ENCODE measurements at places on chromosomes 6 and 20. TPM values are rescaled to one million over a fixed set of nuclear protein-coding genes. Genes with fewer than 3 reads are reported as not detected.

DNA sequence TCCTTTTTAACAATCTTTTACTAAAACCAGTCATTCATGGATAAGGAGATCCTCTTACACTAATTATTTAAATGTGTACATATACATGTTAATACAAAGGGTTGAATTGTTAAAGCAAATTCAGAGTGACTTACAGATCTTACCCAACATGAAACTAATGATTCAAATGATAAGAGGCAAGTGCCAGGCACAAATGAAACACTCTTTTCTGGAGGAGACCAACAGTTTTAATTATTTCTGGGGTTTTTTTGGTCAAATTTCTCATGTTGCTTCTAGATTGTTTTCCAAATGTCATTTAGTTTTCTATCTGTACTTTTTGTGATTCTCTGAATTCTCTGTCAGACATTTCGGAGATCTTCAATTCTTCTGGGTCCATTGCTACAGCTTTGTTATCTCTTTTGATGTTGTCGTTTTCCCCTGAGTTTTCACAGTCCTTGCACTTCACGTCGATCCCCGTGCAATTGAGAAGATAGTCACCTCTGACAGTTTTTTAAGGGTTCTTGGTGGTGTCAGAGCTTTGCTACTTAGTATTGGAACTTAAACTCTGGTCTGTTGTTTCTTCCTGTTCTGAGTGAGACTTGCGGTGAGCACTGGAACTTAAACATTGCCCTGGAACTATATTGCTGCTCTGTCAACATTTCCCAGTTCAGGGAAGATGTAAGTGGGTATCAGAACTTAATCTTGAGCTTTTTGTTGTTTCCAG, 23.2 kb downstream of the MAS1 start:
- no peak for DNase-seq

GRCh38 chr6:157087974-157088373, 235.3 kb downstream of the TMEM242 start:
- DNase-seq, result no peak

DNA sequence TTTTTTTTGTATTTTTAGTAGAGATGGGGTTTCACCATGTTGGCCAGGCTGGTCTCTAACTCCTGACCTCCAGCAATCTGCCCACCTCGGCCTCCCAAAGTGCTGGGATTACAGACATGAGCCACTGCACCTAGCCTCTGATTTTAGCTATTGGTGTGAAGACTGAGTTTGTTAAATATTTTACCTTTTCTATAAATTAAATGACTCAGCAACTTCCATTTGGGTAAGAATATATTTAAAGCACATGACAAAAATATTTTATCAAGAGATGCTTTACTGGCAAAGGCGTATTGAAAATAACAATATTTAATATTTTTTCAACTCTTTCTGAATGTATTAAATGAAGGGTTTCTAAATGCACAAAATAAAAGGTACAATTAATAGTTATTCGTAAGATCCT, 158.7 kb upstream of the AGPAT4 start:
- DNase-seq, result no peak

- DNase-seq, result no peak
These were observed 5.9 kb downstream of the PCED1A start for GRCh38 chr20:2834401-2835110.

DNA sequence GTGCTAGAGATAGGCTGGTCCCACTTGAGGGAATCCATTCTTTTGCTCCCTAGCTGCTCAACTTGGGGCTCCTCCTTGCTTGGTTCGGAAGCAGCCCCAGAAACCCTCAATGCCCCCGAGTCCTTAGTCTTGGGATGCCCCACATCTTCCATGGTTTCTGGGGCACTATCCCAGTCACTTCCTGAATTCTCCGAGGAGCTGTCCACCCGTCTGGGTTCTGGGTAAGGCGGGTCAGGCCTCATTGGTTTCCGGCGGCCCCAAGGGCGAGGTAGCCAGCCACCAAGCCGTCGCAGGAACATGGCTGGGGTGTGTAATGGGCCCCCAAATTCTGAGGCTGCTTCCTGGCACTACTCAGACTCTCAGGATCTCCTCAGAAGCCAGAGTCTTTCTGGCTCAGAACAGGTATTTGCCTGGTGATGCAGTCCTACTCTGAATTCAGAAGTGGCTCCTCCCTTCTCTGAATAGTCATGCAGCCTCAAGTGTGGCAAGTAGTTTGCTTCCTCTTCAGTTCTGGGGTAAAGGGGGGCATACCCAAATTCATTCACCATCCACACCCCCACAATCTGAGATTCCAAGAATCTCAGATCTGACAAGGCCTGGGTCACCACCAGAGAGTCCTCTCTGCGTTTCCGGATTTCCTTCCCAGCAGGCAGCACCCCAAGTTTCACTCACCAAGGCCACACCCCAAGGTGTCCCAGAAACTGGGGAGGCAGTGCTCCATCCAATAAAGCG, 763 bp downstream of the C6orf47 start:
- DNase-seq, result no peak

- no peak for DNase-seq
These were observed 124.0 kb downstream of the TOX2 start for GRCh38 chr20:44038681-44039123.

- DNase-seq, result no peak
These were observed 578 bp upstream of the PTGIS start for GRCh38 chr20:49568278-49569151.

DNA sequence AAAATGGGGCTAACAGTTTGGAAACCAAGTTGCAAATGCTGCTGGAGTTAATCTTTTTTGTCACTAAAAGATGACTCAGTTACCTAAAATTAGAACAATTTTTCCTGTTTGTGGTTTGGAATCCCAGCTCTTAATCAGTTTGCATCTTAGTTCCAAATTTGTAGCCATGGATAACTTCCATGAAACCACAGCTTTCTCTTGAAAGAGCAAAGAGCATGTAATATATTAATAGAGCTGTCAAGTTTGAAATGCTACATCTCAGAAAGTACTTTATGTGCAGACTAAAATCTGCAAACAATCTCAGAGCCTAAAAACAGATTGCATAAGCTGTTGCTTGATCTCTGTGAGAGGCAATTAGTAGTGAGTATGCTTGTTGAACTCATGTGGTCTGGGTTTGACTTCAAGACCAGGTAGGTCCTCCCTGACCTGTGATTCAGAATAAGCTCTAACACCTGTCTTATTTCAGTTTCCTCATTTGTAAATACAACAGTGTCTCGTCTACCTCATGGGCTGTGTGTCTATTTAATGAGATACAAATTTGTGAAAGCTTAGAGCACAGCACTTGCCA, 23.5 kb downstream of the DHX35 start:
- DNase-seq, result no peak

DNA sequence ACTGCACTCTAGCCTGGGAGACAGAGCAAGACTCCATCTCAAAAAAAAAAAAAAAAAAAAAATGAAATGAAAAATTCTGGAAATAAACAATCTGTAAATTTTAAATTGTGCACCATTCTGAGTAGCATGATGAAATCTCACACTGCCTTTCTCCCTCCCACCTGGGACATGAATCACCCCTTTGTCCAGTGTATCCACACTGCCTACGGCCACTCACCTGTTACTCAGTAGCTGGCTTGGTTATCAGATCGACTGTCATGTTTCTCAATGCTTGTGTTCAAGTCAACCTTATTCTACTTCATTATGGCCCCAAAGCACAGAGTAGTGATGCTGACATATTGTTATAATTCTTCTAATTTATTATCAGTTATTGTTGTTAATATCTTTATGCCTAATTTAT, 58.7 kb upstream of the MTHFD1L start:
- no peak for DNase-seq

DNA sequence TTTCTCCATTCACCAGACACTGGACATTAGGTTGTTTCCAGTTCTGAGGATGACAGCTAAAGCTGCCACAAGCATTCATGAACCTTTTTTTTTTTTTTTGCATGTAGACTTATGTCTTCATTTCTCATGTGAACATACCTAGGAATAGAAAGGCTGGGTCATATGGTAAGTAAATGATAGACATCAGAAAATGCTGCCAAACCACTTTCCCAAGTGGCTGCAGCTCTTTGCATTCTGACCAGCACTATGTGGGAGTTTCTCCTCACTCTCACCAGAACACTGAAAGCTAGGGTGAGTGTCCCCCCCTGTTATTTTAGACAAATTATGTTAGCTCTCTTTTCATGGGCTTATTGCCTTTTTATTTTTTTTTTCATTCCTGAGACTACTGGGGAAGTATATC, 197.5 kb downstream of the OTOR start:
- DNase-seq, result no peak

DNA sequence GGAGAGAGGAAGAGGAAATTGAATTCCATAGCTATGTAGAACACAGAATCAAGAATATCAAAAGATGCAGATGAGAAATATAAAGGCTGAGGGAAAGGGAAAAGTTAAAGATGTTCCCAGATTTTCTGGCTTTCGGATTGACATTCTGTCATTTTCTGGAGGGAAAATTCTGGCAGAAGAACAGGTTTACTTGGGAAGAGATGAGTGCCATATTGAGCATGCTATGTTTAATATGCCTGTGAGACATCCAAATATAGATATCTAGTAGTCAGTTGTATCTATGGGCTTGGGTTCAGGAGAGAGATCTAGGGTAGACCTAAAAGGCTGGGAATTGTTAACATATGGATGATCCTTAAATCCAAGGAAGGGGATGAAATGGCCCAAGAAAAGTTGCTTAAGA, 181.9 kb upstream of the ARG1 start:
- DNase-seq, result no peak

DNA sequence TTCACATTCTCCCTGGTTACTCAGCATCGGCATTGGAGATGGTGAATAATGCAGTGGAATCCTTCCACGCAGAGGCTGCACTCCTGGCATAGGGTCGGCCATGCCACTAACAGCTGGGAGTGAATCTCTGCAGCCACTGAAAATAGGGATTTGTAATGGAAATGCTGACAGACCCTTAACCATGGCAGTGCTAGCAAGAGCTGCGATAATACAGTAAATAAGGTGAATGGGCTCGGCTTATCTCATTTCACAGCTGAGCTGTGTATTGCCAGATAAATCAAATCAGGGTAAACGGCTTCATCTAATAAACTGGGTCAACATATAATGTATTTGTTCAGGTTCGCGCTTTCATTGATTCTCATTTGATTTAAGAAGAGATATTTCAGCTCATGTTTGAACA, 156.8 kb downstream of the SLC35B3 start:
- no peak for DNase-seq

DNA sequence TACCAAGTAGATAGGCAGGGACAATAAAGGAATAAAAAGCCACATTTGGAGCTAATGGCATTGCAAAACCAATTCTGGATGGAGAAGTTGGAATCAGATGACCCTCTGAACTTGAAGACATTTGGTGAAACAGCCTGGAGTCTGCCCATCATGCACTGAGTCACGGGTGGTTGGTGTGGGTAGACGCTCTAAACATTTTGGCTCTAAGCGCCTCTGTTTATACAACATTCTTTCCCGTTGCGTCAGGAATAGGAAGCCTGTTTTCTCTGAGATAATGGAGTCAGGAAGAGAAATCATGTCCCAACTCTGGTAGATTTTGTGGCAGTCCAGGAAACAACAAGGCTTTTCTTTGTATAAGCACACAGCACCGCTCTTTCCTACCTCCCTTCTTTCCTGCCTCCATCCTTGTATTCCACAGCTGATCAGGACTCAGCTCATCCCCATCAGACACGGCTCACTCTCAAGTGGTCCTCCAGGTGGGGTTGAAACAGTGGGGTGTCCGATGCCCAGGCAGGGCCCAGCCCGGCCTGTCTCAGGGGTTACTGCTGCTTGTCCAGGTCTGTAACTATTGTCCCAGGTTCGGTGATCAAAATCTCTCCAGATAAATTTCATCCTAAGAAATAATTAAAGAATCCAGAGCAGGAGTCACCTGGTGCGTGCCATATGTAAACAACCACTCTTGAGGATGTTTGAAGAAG, 12.1 kb upstream of the RAMACL start:
- DNase-seq, result no peak

F13A1 gene
- total RNA-seq, result 136 TPM

OR2W1 gene
- not detected for total RNA-seq

HLA-DQB1 gene
- 2.9 TPM for total RNA-seq

TSPO2 gene
- not detected for total RNA-seq

BEND6 gene
- 0.16 TPM for total RNA-seq

All from Right ventricle myocardium superior (tissue), 1 donor.